ENCODE measurements at places on chromosomes 6 and 20.

GRCh38 chr20:9966966-9967365, 67.8 kb upstream of the ANKEF1 start:
- DNase-seq, result no peak

GRCh38 chr6:30895343-30895742, 11.0 kb downstream of the DDR1 start:
- DNase-seq, result no peak

DNA sequence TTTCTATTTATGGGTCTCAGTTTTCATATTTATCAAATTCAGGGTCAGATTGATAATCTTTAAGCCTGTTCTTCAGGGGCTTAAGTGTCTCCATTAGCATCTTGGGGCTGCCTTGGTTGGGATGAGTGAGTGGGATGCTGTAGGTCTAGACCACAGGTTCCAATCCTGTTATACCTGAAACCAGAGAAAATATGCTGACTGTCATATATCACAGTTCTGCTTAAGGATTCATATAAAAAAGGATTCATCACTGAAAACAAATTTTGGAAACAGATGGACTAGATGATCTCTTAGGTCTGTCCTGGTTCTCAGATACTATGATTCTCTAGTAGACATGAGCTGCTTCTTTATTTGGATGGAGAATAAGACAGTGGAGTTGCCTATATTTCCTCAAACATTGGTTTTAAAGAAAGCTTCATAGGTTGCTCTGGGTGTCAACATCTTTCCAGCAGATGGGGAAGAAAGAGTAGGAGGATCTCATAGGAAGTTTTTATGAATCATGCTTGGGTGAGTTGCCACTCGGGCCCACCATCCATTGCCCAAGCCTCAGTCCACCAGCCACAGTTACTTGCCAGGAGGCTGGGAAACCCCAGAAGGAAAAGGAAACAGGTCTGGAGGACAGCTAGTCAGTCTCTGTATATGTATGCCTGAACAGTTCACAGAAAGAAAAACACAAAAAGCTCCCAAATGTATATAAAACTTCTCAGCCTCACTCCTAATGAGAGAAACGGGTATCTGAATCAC, 42.9 kb upstream of the MAP7 start:
- DNase-seq, result no peak

GRCh38 chr20:57330998-57331397, 1.4 kb downstream of the SPO11 start:
- no peak for DNase-seq
